ENCODE measurements at places on chromosomes 11 and 22.

- peak; percentile 16 for DNase-seq
Measured at GRCh38 chr11:8841899-8842298, 69.1 kb upstream of the AKIP1 start.

DNA sequence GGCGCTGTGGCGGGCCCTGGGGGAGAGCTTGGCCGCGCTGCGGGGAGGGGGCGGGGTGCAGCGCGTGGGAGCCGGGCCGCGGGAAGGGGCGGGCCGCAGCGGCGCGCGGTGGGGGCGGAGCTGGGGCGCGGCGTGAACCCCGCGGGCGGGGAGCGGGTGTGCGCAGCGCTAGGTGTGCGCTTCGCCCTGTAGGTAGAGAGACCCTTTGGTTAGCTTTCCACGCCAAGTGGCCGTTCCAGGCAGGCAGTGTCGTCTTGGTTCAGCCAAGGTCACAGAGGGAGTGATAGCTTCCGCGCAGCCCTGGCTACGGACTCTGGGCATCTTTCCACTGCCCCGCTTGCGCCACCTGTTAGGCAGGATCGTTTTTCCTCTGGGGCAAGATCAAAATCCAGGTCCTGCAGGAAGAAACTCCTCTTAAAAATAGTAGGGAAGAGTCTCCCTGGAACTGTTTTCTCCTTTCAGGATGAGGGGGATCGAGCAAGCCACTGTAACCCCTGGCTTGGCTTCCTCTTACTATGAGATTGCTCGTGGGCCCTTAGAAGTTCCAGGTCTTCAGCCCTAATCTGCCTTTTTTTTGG lies 434 bp downstream of the BANF1 start:
- no peak for DNase-seq

GRCh38 chr11:69372589-69373250 lies 78.8 kb downstream of the MYEOV start:
- no peak for DNase-seq

DNA sequence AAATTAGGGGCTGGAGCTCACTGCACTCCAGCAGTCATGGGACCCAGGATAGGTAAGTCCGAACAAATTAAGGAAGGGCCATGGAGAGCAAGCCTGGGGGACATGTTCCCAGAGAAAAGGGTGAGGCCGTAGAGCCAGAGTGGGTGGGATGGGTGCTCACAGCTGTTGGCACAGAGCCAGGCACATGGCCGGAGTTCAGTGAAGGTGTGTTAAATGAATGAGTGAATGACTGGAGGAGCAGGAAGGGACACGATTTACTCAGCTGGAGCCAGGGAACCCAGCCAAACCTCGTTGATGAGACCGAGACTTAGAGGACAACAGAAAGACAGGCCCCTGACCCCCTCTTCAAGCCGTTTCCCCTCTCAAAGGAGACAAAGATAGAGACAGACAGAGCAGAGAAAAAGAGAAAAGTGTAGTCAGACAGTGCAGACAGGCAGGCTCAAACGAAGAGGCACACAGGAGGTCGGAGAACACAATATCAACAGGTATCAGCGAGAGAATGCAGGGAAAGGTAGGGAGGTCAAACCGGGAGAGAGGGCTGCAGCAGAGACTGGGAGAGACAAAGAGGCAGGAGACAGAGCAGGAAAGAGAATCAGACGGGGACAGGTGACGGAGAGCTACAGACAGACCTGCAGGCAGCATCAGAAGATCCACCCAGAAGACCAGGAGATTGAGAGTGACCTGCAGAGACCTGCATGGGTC lies 590 bp downstream of the SLCO2B1 start:
- DNase-seq = no peak

- DNase-seq = no peak
Measured at GRCh38 chr11:27532652-27533325, 26.2 kb upstream of the LIN7C start.

- no peak for DNase-seq
Measured at GRCh38 chr11:125452125-125452470, 44.0 kb downstream of the FEZ1 start.

DNA sequence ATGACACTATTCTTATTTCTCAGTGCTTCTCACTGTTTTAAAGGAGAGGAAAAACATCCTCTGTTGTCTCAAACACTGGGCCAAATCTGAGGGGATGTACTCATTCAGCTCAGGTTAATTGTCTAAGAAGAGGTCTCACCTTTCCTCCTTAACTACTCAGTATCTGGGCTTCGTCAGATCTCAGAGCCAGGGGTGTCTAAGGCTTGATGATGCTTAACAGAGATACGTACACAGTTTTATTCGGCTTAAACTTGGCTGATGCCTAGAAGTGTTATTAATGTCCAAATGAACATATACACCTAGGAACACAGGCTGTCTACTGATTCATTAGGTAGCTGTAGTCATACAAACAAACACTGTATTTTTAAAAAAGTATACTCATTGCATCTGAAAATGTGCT lies 85.8 kb downstream of the UVRAG start:
- DNase-seq = no peak

DNA sequence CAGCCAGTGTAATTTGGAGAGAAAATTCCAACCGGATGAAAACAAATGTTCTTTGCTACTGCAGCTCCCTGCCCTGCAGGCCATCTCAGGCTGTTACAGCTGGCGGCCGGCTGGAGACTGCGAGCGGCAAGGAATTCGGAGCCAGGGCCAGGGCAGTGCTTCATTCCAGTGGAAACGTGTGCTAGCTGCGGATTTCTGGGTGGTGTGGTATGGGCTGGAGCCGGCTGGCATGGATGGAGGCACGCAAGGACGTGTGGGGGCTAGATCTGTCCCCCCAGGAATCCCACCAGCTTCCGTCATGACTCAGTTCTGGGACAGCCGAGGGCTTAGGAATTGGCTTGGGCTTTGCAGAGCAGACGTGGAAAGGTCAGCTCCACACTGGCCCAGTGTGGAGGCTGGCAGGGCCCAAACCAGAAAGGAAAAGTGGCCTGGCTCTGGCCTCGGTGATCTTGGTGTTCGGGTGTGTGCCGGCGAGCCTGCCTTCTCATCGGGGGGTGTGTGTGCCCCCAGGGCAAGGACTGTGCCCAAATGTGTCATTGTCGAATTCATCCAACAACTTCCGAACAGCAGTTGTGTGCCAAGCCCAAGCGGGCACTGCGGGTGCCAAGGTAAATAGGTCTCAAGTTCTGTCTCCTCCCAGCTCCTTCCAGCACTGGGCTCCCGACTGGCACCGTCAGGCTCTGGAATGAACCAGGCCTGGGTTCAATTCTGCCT lies 48.1 kb upstream of the SHISAL1 start:
- no peak for DNase-seq

- DNase-seq = no peak
Measured at GRCh38 chr11:74754507-74755252, 6.0 kb downstream of the RNF169 start.

GRCh38 chr11:29293825-29294224 lies 723.0 kb downstream of the KCNA4 start:
- DNase-seq = no peak

All from T-helper 1 cell (primary cell).